ENCODE measurements at places on chromosomes 1 and 21.

DNA sequence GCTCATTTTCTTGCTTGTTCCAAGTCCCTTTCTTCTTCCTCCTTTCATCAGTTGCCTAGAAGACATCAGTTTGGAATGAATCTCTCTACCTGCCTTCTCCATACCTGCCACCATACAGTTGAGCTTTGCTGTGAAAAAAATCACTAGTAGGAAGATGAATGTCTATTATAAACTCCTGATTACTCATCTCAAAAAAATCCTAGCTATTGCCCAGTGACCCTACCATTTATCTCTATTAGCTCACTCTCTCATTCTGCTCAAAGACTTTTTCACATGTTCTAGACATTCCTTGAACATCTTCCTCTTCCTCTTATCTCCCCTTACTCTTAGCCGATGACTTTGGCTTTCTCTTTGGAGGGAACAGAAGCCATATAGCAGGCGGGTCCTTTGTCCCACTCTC lies 49.7 kb upstream of the HMGB4 start:
- ATAC-seq = no peak

GRCh38 chr1:169443923-169444322 lies 16.6 kb upstream of the CCDC181 start:
- ATAC-seq = no peak

DNA sequence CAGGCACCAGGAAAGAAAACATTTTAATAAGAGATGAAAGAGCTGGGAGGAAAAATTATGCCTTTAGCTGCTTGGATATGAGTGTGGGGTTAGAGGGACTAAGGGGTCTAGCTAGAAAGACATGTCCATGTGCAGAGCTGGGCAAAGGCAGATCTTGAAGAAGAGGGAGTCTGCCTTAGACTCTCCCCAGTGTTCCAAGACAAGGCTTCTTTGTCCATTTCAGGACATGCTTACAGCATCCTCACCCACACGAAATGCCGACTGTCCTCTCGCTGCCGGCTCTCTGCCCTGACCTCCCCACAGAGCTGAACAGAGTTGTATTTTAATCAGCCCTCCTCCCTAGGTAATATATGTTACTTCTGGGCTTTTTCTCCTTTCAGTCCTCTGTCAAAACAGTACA lies 100.7 kb upstream of the ATP1B1 start:
- ATAC-seq = no peak

DNA sequence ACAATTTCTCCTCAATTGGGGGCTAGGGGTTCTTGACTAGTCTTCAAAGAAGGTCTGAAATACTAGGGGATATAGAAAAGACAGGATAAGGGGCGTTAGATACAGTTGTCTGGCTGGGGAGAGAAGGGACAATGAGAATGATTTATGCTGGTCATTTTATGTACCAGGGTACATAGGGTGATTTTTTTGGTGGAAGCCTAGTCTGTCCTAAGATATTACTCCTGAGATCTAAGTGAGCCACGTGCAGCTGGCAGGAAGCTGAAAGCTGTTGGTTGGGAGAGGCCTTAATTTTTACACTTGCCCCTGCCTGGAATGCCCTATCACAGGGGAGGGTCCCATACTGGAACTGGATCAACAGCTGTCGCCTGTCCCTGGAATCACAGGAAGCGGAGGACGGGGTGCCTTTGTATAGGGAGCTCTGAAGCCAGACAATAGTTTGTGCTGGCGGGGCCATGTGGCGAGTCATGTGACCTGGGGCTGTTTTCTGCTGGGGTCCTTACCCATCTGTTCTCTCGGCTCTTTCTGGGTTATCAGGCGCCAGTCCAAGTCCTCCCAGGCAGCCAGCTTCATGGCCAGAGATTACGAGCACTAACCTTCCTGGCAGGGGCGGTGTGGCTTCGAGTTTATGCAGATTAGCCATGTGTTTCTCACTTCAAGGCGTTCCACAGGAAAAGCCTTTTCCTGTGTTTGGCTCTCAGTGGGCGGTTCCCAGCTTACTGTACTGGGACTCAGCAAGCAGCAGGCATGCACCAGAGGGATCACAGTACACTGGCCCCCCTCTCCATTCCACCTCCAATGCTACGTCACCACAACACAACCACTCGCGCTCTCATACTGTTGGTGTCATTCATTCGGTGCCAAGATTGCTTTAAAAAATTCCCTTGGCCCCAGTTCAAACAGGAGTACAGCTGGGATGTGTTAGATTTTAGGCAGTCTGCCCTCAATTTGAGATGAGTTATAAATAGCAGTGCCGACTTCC lies 27.5 kb downstream of the ARID1A start:
- peak; percentile 96 for ATAC-seq

- peak; percentile 23 for ATAC-seq
These were observed 5.8 kb downstream of the DCAF8 start for GRCh38 chr1:160256396-160257046.

DNA sequence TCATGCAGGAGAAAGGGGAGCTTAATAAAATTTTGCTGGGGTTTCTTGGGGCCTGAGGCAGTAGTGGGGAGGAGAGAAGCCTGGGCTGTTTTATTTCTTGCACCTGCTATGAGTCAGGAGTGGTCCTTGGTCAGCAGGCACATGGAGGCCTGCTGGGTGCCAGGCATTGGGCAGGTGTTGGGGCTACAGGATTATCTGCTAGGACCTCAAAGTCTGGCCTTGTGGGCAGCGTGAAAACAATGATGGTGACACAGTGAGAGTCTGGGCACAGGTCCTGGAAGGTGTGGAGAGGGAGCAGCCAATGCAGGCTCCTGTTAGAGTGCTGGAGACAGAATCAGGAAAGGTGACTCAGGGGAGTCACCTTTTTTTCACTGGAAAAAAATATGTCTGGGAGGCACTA lies 17.2 kb downstream of the ROR1 start:
- ATAC-seq = no peak

- ATAC-seq = no peak
These were observed 30.5 kb downstream of the FMO4 start for GRCh38 chr1:171344473-171344820.

GRCh38 chr1:150293433-150294253 lies at the start of gene MRPS21:
TSS of gene MRPS21 (plus strand) at chr1:150293861. CDS start at chr1:150294367, 506 bp downstream.
- peak; percentile 98 for ATAC-seq

Data from SK-N-SH treated with all-trans-retinoic acid at 6 μM for 48 hours (cell line).